ENCODE measurements at places on chromosomes 1 and 21.

- DNase-seq: no peak
Measured at GRCh38 chr1:197126691-197127090, 19.8 kb downstream of the ASPM start.

- peak; percentile 45 for DNase-seq
Measured at GRCh38 chr1:155651861-155652661, 36.5 kb downstream of the YY1AP1 start.

- peak; percentile 52 for DNase-seq
Measured at GRCh38 chr1:43067977-43068751, 103.9 kb downstream of the EBNA1BP2 start.

- peak; percentile 45 for DNase-seq
Measured at GRCh38 chr1:41915786-41916571, 2.7 kb downstream of the HIVEP3 start.

DNA sequence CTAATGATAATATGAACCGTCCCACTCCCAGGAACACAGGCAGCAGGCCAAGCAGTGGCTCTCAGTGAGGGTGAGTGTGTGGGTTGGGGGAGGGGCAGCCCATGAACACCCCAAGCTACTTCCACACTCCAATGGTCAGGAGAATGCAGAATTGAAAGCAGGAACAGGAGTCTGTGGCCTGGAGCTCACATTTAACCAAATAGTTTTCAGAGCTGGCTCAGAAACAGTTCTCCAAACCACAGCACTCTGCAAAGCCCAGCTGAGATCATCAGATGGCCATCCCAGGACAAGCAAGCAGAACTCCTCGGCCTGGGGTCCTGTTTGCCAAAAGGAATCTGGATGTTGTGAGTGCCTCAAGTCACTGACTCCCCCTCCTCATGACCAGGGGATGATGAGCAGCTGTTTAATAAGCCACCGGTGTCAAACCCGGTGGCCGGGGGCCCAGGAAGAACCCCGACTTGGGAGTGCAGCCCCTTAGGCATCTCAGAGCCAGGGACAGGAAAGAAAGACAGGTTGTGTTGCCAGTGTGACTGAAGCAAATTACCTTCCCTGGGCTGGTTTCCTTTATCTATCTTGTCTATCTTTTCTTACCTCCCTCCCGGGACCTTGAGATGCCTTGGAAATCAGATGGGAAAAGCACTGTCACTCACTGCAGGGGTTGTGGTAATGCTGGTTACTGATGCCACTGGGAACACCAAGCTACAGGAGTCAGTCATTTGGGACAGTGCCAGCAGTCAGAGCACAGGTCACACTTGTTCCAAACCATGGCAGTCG lies 20.4 kb downstream of the DEGS1 start:
- peak; percentile 3 for DNase-seq
